ENCODE measurements at places on chromosomes 2 and 18.

- DNase-seq, result no peak
Measured at GRCh38 chr2:36469710-36470109, 114.1 kb downstream of the CRIM1 start.

GRCh38 chr2:169590804-169591203, 6.7 kb downstream of the PPIG start:
- no peak for DNase-seq

DNA sequence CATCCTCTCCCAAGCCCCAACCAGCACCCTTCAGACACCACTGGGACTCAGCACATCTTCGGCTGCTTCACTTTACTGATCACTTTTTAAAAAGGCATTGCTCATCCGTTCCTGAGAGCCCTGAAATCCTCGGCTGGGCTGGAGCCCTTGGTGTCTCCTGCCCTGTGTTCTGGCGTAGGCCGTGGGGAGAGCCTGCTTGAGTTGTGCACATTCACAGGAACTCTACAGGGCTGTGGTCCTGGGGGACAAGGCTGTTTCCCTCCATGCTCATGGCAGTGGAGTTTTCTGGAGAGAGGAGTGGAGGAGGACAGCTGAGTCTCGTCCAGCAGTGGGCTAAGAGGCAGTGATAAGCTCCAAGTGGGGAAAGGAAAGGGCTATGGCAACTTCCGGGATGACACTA, 15.9 kb downstream of the CENPA start:
- DNase-seq, result no peak

DNA sequence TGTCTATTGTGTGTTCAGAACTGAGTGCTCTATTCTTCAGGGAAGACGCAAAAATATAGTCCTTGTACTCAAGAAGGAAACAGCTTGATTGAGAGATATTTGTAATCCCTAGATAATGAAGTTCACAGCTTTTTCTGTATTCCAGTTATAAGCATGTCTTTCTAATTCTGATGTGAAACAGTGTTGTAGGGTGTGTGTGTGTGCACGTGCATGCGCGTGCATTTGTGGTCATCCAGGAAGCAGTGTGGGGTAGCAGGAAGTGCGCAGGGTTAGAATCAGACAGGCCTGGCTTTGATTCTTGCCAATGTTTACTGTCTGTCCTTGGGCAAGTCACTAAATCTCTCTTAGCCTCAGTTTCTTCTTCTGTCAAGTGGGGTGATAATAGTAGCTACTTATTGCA, 87.9 kb downstream of the NPAS2 start:
- DNase-seq, result no peak

DNA sequence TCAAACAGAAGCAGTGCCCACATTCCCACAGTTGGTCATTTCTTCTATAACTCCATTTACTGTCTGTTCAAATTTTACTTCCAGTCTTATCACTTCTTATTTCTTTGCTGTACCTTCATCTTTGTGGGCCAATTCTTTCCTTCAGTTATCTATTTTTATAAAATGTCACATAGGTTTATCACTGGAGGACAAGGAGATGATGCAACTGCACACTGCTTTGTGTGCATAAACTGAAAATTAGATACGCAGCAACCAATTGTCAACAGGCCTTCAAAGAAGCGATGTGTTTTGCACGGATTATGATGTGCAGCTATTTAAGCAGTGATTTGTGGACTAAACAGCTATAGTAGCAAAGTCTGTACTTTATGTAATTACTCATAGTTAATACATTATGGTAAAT, 726.8 kb upstream of the GCFC2 start:
- no peak for DNase-seq

- no peak for DNase-seq
Measured at GRCh38 chr2:200590090-200590489, 4.3 kb downstream of the AOX1 start.

DNA sequence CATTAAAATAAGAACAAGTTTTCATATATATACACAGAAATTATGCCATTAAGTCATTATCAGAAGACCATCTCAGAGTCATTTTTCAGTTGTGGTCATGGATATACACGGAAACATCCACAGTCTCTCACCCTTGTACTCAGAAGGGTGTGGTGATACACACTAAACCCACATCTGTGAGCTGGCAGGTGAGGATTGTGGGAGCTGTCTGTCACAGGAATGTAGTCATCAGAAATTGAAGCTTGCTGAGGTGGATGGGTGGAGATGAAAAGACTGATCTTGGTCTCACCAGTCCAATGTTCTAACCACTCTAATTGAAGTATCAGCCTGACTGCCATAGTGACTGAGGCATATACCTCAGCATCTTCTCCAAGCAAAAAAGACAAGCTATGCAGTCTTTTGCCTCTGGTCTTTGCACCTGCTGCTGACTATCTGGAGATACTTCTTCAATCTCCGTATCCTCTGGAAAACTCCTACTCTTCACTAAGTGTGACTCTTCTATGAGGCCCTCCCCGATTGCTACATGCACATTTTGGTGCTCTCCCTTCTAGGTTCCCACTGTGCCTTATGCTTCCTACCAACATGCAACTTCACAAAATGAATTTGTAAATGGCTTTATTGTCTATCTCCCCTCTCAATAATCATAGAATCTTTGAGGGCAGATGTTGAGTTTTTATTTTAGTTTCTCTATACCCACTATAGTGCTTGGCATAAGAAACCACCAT, 232.8 kb downstream of the DYM start:
- no peak for DNase-seq

DNA sequence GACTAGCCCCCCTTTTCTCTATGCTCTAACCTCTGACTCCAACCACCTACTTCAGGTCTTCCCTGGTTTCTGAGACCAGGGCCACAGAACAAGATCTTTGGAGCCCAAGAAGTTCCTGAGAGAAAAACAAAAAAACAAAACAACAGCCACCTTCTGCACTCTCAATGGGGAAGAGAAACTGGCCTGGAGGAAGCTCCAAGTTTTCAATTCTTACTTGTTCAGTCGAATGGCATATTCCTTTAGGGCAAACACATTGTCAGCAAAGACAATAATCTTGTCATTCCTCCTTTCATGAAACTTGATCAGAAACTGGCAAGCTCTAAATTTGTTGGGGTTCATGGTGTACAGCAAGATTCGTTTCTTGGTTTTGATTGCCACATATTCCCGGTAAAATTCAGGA, 15.0 kb downstream of the ERCC3 start:
- DNase-seq, result no peak

DNA sequence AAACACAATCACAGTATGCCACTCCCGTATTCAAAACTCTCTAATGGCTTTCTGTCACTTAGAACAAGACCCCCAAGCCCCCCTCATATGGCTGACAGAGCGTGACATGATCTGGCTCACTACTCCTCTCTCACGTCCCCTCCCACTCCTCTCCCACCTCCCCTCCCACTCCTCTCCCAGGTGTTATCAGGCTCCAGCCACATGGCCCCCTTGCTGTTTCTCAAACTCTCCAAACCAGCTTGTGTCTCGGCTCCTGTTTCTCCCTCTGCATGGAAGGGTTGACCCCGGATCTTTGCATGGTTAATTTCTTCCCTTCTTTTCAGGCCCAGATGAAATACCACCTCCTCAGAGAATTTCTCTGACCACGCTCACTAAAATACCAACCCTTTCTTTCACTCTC, 180.8 kb downstream of the SLC8A1 start:
- DNase-seq, result no peak

DNA sequence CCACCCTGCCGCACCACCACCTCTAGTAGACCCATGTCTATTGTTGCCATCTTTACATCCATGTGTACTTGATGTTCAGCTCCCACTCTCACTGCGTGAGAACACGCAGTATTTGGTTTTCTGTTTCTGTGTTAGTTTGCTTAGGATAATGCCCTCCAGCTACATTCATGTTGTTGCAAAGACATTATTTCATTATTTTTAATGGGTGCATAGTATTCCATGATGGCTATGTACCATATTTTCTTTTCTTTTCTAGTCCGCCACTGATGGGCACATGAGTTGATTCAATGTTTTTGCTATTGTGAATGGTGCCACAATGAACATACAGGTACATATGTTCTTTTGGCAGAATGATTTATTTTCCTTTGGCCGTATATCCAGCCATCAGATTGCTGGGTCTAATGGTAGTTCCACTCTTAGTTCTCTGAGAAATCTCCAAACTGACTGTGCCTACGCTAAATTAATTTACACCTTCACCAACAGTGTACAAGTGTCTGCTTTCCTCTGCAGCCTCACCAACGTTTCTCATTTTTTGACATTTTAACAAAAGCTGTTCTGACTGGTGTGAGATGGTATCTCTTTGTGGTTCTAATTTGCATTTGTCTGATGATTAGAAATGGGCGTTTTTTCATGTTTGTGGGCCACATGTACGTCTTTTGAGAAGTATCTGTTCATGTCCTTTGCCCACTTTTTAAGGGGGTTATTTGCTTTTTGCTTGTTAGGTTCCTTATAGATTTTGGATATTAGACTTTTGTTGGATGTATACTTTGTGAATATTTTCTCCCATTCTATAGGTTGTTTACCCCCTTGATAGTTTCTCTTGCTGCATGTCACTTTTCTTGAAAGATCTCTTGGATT, 10.5 kb upstream of the ZNF513 start:
- DNase-seq, result no peak

- DNase-seq, result no peak
Measured at GRCh38 chr18:35397976-35398375, 20.8 kb upstream of the ZNF396 start.

DNA sequence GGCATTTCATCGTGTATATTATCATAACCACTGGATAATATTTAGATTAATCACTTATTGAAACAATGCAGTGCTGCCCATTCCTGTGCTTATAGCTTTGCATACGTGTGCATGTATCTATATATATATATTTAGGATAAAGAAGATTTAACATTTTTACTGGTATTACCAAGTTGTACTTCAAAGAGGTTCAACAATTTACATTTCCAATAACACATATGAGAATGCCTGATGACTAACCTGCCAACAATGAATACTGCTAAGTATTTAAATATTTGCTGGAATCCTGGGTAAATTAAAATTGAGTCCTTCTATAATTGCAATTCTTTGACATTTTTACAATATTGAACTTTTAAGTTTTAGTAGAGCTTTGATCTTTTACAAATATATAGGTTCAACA, 111.4 kb downstream of the SLC39A10 start:
- DNase-seq, result no peak

DNA sequence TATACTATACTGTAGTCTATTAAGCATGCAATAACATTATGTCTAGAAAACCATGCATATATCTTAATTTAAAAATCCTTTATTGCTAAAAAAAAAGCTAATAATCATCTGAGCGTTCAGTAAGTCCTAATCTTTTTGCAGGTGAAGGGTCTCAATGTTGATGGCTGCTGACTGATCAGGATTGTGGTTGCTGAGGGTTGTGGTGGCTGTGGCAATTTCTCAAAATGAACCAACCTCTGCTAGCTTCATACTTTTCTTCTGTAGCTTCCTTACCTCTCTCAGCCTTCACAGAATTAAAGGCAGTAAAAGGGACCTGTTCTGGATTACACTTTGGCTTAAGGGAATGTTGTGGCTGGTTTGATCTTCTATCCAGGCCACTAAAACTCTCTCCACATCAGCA, 235.8 kb downstream of the NBAS start:
- DNase-seq, result no peak

GRCh38 chr2:145055651-145056050, 535.7 kb upstream of the ZEB2 start:
- DNase-seq, result no peak

GRCh38 chr2:68403199-68403644, 38.1 kb downstream of the PLEK start:
- DNase-seq, result no peak

DNA sequence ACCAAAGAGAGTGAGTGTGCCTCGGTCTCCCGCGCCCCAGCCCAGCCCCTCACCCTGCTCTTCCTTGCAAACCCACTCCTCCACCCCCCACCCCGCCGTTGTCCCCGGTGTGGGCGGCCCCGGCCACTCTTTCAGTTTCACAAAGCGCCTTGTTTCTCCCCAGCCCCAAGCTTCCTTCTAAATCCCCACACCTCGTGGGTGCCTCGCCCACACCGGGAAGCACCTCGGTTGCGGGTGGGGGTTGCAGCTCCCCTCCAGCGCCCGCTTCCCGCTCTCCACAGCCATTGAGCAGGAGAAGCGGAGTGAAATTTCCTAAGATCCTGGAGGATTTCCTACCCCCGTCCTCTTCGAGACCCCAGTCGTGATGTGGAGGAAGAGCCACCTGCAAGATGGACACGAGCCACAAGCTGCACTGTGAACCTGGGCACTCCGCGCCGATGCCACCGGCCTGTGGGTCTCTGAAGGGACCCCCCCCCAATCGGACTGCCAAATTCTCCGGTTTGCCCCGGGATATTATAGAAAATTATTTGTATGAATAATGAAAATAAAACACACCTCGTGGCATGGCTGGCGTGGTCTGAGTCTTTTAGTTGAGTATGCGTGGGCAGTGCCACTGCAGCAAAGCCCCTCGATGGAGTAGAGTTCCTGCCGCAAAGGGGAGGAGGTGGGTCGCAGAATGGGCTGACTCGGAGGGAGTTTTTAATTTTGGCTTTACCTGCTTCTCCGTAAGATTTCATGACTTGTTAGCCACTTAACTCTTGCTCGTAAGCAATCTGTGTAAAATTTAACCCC, 848 bp downstream of the TMSB10 start:
- peak; percentile 58 for DNase-seq

DNA sequence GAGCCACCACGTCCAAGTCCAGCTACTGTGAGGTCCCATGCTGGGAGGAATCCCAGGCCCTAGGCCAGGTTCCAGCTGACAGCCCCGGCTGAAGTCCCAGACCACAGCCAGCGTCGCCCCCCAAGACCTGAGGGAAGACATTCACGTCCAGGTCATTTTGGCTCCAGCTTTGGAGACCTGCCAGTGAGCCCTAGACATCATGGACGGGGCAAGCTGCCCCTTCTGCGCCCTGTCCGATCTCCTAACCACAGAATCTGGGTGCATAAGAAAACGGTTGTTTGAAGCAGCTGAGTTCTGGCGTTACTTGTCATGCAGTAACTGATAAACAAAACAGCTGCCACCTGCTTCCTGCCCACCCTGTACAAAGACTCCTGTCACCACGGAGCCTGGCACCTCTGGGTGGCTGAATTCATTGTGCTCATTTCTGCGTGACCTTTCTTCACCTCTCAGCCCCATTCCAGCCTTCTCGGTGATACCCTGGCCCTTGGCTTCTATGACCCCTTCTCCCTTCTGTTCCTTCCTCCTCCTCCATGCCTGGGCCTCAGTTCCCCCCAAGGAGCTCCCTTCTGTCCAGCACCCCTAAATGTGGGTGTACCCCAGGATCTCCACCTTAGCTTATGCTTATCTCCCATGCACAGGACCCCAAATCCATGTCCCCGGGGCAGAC, 72.6 kb upstream of the SMAD7 start:
- no peak for DNase-seq
